Bladder microvascular endothelial cell (primary cell): ENCODE measurements at places on chromosomes 6 and 20. TPM values are rescaled to one million over a fixed set of nuclear protein-coding genes. Genes with fewer than 3 reads are reported as not detected.

Gene OR2B2
- total RNA-seq: not detected in 2 replicates

Gene OPRM1
- not detected in 2 replicates for total RNA-seq

Gene TOX2
- total RNA-seq: 0.97 and 1.7 TPM in 2 replicates

Gene RNF144B
- 27.8 and 63.3 TPM in 2 replicates for total RNA-seq

Gene GNAS-AS1
- 0.13 TPM in 1 of 2 replicates, not detected in the other for total RNA-seq

Gene PRICKLE4
- 2.3 and 6.2 TPM in 2 replicates for total RNA-seq

Gene RIMS1
- total RNA-seq: 0.49 and 37.8 TPM in 2 replicates

Gene SRSF12
- 0.19 TPM in 1 of 2 replicates, not detected in the other for total RNA-seq

Gene DUSP22
- total RNA-seq: 23.0 and 40.5 TPM in 2 replicates
